ENCODE measurements at places on chromosomes 5 and 9.

GRCh38 chr9:94941211-94941875 is 214.8 kb downstream of the AOPEP start:
- DNase-seq = no peak

GRCh38 chr9:94908011-94908563 is 181.6 kb downstream of the AOPEP start:
- DNase-seq = no peak

GRCh38 chr9:92938025-92938424 is 9.3 kb upstream of the FGD3 start:
- DNase-seq = no peak

GRCh38 chr5:2748179-2748860 is 3.2 kb downstream of the IRX2 start:
- DNase-seq = no peak

Measured in tibial artery (tissue), 4 donors.